Mammary epithelial cell (primary cell): ENCODE measurements at places on chromosomes 2 and 18. TPM values are rescaled to one million over a fixed set of nuclear protein-coding genes. Genes with fewer than 3 reads are reported as not detected.
A peak's percentile ranks its signal among the peaks of the same experiment; 100 is the strongest.

DNA sequence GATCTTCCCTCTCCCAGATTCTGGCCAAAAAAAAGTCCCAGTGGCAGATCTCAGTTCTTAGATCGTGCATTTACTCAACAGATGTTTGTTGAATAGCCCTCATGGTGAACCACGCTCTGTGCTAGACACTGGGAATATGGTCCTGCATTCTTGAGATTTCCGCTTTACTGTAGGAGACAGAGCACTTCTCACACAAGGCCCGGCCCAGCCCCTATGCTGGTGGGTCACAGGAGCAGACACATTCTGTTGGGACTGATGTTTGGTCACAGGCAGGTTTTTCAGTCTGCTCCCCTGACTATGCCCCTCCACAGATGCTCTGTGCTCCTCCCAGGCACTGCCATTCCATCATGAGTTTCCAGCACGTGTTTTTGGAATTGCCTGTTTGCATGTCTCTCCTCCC is 110.9 kb downstream of the RAPGEF4 start:
- no peak for DNase-seq

DNA sequence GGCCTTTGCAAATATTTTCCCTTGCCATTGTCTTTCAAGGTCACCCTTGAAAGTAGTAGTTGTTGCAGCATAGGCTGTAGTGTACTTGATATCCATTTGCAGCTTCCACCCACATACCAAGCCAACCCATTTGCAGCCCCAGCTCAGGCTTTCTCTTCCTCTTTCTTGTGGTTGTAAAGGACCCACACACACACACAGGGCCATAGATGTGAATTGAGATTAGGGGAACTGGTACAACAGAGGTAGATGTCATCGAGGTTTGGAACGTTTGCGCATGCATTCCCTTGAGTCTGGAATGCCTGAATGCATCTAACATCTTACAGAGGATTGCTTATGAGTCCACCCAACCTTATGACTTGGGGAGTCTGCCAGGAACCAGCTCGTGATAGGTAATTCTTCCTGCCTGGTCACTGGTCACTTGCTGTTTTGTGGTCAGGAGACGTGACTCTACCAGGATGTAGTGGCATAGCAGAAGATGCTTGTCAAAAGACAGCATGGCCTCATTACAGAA is 91.9 kb downstream of the MRPS9 start:
- DNase-seq = no peak

- no peak for DNase-seq
Observed at GRCh38 chr2:144097440-144098225, 422.3 kb downstream of the ZEB2 start.

GRCh38 chr2:70024284-70024683 is 62.9 kb upstream of the ASPRV1 start:
- DNase-seq = no peak

DNA sequence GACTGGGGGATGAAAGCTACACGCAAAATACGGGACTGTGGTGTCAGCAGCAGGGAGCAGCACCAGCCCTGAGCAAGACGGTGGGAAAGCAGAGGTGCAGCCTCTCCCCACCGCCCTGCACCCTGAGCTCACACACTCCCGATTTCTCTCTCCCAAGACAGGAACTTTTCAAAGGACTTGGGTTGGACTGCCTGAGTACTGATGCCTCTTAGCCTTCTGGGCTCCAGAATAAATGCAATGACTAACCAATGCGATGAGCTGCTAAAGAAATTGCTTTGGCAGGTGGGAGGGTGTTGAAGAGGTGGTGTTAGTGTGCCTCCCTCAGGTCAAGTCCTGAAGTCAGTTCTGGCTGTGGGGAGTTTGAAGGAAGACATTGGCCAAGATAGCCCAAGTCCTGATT is 9.6 kb downstream of the TRIM54 start:
- DNase-seq = peak; percentile 10

GRCh38 chr2:168185583-168186274 is 61.7 kb downstream of the STK39 start:
- no peak for DNase-seq

GRCh38 chr2:187105218-187105617 is 256.2 kb upstream of the ZSWIM2 start:
- DNase-seq = no peak

- peak; percentile 64 for DNase-seq
Observed at GRCh38 chr2:113133704-113134598, 6.6 kb downstream of the IL1RN start.

- no peak for DNase-seq
Observed at GRCh38 chr2:178949584-178949983, 100.4 kb downstream of the CCDC141 start.

DNA sequence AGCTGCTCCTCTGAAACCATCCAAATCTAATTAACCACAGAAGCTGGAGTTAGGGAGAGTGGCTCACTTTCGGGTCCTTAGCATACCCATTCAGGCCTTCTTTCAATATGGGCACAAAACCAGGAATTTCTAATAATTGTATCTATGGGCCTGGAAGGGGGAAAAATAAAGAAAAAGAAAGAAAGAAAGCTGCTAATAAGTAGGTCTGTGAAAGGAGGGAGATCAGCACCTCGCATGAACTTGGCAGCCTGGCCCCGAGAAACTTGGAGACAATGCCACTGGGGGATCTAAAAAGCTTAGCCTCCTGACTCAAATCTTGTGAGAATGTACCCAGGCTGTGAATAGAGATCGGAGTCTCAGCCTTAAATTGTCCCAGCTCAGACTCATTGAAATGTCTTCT is 252.1 kb upstream of the SLC14A2 start:
- DNase-seq = no peak

Gene HOXD11
- not detected for total RNA-seq

Gene UGT1A9
- not detected in 2 replicates for total RNA-seq

Gene REG3G
- not detected for total RNA-seq

Gene DOK6
- not detected for total RNA-seq
